ENCODE measurements at places on chromosomes 1 and 21.

GRCh38 chr1:212260557-212261355, 24.5 kb upstream of the PPP2R5A start:
- no peak for DNase-seq

- no peak for DNase-seq
Observed at GRCh38 chr1:151713874-151714273, 2.7 kb downstream of the CELF3 start.

DNA sequence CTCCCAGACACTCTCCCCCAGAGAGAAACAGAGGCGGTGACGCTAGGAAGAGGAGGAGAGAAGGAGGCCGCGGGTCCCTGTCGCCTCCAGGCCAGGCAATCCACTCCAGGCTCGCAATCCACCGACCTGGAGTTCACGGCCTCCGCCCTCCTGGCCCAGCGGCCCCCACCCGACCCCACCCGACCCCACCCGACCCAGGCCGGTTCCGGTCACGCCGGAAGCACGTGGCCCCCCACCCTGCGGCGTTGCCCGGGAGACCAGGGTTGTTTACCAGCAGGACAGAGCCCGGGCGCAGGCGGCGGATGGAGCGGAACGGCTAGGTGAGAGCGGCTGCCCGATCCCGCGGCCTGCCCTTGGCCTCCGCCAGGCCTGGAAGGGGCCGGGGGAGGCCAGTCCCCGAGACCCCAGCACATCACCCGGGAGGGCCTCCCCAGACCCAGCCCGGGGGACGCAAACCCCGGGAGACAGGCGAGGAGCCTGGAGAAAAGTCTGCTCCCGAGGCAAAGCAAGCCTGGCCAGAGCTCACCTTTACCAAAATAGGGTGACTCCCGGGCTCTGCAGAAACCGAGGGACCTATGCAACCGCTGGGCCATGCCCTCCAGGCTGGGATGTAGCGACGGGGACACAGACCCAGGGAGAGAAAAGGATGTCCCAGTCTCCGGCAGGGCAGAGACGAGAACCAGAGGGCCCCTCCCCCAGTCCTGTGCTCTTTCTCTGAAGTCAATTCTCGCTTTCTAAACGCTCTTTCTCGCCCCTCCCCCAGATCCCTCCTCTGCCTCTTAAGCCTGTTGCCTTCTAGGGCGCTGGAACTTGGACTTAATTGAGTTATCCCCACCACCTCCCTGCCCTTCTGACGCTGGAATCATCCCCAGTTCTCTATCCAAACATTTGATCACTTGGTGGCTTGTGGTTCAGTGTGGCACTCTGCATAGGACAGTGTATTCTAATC, at the start of the genes PLA2G2C and UBXN10:
Gene PLA2G2C (minus strand): TSS at position 685 of the 949 bp plus-strand sequence. CDS start 9,155 bp downstream, outside the sequence.
Gene UBXN10 (plus strand): TSS at position 263 of the 949 bp plus-strand sequence. CDS start 4,466 bp downstream, outside the sequence.
- peak; percentile 48 for DNase-seq

GRCh38 chr1:64790832-64791487, 46.1 kb downstream of the RAVER2 start:
- no peak for DNase-seq

- DNase-seq, result no peak
Observed at GRCh38 chr1:204083491-204083890, 10.6 kb downstream of the SOX13 start.

DNA sequence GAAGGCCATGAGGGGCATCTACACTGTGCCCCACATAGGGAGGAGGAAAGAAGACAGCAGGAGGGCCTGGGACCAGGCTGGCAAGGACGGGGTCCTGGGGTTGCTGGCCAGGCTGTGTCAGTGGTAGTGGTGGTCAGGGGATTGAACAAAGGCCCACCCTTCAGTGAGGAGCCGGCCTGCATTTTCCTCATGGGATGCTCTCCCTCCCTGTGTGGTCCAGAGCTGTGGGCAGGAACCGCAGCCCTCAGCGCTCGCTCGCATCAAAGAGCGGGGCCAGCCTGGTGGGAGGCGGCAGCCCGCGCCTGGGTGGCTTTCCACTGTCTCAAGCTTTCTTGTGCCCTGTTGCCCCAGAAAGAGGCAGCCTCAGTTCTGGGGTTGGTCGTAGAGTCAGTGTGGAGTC, 24.8 kb downstream of the LHX4 start:
- DNase-seq, result no peak

DNA sequence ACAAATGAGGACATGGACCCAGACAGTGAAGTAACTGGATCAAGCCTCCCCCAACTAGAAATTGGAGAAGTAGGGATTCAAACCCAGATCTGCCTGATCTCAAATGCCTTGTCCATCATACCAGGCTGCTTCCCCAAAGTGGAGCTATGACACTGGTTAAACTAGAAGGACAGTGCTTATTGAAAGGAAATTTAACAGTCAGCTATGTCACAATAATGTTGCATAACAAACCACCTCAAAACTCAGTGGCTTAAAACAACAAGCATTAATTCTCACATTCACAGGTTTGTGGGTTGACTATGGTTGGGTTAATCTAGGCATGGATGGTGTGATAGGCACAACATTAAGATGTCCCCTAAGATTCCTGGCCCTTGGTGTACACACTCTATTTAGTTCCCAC, 107.1 kb downstream of the TAS1R2 start:
- no peak for DNase-seq

DNA sequence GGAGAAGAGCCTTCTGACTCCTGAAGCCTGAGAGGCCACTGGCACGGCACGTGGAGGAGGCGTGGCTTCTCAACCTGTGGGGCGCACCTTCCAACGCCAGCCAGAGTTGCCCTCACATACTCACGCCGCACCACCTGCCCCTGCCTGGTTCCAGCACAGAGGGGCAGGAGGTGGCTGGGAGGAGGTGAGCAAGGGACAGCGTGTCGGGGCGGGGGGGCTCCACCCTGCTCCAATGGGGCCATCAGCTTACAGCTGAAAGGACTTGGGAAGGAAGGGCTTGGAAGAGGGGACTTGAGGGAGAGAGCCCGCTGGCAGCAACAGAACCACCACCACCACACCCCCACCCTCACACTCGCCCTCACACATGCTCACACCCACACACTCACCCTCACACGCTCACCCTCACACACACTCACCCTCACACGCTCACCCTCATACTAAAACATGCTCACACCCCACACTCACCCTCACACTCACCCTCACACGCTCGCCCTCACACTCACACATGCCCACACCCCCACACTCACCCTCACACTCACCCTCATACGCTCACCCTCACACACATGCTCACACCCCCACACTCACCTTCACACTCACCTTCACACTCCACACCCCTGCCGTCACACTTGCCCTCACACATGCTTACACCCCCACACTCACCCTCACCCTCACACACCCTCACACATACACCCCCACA, 41.6 kb upstream of the EDN2 start:
- no peak for DNase-seq

DNA sequence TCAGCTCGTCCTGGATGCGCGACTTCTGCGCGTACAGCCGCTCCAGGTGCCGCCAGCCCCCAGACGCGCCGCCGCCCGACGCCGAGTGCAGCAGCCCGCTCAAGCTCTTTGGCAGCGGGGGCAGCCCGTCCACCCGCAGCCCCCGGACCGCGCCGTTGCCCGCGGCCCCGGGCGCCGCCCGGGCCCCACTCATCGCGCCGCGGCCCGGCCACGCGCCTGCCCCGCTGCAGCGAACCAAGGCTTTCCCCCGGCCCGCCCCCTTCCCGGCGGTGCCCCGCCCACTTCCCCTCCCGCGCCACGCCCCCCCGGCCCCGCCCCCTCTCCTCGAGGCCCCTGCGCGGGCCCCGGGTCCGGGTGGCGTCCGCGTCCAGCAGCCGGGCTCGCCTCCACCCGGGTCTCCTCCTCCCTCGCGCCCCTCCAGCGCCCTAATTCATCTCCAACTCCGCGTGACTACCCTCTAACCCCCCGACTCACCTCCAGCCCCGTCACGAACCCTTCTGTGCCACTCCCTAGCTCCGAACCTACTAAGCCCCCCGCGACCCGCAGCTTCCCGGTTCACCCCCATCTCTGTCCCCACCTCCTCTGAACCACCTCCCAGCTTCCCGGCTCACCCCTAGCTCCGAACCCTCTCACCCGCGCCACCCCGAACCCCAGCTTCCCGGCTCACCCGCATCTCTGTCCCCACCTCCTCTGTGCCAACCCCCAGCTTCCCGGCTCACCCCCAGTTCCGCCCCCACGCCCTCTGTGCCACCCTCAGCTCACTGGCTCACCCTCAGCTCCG, at the start of gene FAM89A:
Gene FAM89A (minus strand): TSS at position 236 of the 781 bp plus-strand sequence. CDS start 43 bp downstream, at position 193.
- DNase-seq, result peak; percentile 40

- no peak for DNase-seq
Observed at GRCh38 chr1:159977364-159978106, 23.5 kb upstream of the SLAMF9 start.

DNA sequence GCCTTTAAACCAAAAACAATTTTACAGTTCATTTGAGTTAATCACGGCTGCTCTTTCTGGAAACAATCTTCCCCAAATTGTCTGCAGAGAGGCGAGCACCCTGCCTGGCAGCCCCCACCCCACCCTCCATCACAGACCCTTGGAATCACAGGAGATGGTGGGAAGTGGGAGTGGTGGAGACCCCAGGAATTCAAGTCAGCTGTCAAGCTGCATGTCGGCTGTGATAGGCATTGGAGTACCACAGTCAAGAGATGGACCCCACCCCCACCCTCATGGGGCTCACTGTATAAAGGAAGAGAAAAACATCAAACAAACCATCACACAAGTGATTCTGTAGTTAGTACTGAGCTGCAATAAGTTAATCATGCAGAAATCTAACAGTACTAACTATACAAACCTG, 360.4 kb downstream of the MATN1 start:
- DNase-seq, result no peak

DNA sequence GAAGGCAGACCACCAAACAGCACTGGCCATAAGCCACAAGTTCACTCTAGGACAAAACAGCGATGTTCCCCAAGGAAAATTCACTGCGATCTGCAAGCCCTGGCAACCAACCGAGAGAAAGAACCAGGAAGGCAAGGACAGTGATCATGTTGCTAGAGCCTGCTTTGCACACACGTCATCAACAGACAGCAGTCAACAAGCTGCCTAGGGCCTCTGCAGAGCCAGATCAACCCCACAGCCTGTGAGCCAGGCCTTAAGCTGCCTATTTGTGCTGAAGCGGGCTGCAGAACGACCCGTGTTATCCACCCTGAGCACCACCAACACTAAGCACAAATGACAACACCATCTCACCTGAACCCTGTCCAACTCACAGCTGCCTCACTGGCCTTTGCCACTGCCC, 6.2 kb upstream of the YRDC start:
- no peak for DNase-seq

- DNase-seq, result no peak
Observed at GRCh38 chr1:5651964-5652821, 340.0 kb downstream of the NPHP4 start.

GRCh38 chr1:64748222-64748621, 3.3 kb downstream of the RAVER2 start:
- DNase-seq, result no peak

GRCh38 chr21:42397746-42398394, 2.0 kb upstream of the TMPRSS3 start:
- DNase-seq, result no peak

- DNase-seq, result no peak
Observed at GRCh38 chr1:209367061-209367772, 216.3 kb upstream of the CAMK1G start.

DNA sequence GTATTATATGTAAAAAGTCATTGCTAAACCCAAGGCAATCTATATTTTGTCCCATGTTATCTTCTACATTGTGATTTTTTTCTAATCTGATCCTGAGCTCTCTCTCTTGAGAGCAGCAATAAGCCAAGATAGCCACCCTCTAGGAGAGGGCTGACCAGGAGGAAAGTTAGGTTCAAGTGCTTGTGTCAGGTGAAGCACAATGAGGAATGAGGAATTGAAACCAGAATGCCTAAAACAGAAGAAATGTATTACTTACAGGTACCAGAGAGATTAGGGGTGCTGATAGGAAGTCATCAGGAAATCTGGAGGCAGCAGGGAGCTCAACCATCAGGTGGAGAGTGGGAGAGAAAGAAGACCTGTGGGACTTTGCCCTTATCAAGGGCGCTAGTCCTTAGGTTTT, 85.5 kb upstream of the BARHL2 start:
- no peak for DNase-seq

- peak; percentile 89 for DNase-seq
Observed at GRCh38 chr1:1273512-1274298, at the start of gene UBE2J2. UBE2J2 (minus strand) TSS chr1:1273854; CDS start chr1:1267992, 5,862 bp downstream.

- DNase-seq, result peak; percentile 98
Observed at GRCh38 chr21:14382835-14383595, at the start of gene HSPA13. HSPA13 (minus strand) TSS chr21:14383146; CDS start chr21:14383119, 27 bp downstream.

GRCh38 chr1:24566236-24566867, 10.5 kb downstream of the NCMAP start:
- DNase-seq, result no peak

GRCh38 chr1:189158155-189158554, 1319.5 kb downstream of the BRINP3 start:
- no peak for DNase-seq

- no peak for DNase-seq
Observed at GRCh38 chr1:190615818-190616217, 138.2 kb upstream of the BRINP3 start.

DNA sequence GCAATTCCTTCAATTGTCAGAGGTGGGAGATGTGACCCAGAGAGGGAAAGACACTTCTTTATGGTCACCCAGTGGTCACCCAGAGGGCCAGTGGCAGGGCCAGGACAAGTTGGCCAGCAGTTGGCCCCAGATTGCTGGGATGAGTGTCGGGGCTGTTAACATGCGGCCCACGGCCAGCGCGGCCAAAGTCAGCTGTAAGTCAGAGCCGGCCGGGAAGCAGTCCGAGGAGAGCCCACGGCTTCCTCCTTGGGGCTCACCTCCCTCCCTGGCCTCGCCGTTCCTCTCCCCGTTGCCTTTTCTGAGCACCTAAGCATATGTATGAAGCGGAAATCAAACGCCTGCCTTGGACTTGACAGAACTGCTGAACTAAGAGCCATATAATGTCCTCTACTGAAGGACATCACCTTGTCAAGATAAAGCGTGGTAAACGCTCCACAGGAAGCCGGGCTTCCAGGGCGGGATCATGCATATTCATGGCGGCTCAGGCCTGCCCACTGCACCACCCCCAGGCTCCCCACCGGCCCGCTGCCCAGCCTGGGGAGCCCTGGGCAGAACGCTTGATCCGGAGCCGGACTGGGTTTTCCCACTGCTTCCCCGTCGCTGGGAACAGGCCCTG, 245.4 kb upstream of the POU3F1 start:
- no peak for DNase-seq

DNA sequence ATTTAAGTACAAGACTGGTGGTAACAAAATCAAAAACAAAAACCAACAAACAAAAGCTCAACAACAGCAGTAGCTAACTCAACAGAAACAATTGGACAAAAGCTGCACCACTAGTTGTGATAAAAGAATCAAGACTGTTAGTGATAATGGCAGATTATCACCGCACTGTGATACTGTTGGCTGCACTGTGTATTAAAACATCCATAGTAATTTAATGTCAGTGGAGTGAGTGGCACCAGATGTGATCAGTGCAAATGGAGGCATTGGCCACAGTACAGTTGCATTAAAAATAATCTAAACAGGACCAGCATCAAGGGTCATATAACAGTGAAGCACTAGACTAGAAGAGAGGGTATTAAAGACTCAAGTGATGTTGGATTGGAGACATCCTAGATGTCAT, 1341.3 kb downstream of the MRPL39 start:
- DNase-seq, result no peak
